NCI-H774 (cell line): ENCODE measurements at places on chromosomes 2 and 18.

GRCh38 chr2:177295484-177295883 lies 31.0 kb upstream of the NFE2L2 start:
- no peak for DNase-seq

DNA sequence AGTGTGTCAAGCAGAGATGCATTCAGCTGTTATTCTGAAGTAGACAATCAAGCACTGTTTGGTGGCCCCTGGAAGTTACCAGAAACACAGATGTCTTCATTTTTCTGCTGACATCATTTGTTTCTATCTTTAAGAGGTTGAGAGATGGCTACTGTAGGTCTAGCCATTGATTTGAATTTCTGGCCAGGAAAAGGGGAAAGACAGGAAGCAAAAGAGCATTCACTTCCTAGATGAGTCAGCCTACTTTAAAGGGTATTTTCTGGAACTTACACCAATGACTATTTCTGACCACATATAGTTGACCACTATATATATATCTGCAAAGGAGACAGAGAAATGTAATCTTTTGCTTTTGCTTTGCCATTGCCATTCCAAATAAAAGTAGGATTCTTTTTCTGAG lies 900.1 kb upstream of the SOX11 start:
- no peak for DNase-seq

GRCh38 chr2:210540900-210541289 lies 15.5 kb upstream of the CPS1 start:
- DNase-seq = no peak

GRCh38 chr2:25187729-25188350 lies 19.5 kb upstream of the POMC start:
- DNase-seq = no peak

DNA sequence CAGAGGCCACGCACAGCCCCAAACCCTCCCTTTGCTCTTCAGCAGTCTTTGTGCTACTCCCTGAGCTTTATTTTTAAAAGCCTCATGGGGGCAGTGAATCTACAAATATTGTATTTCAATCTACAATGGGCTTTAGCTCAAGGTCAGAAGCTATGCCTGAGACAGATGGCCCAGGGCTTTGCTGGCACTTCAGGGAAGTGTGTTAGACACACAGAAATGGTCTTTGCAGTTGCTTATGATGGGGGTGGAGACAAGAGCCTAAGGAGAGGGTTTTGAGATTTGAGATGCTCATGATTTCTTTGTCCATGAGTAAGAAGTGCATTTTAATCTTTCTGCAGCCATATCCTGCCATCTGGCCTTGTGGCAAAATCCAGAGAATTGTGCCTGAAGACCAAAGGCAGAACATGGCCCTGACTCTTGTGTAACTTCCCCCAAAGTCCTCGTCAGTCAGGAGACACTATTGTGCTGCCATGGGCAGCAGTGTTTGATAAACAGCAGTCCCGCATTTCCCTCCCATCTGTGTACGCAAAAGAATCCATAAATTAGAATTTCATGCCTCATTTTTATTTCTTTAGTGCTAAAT lies 92.6 kb downstream of the VAPA start:
- DNase-seq = peak; percentile 5

DNA sequence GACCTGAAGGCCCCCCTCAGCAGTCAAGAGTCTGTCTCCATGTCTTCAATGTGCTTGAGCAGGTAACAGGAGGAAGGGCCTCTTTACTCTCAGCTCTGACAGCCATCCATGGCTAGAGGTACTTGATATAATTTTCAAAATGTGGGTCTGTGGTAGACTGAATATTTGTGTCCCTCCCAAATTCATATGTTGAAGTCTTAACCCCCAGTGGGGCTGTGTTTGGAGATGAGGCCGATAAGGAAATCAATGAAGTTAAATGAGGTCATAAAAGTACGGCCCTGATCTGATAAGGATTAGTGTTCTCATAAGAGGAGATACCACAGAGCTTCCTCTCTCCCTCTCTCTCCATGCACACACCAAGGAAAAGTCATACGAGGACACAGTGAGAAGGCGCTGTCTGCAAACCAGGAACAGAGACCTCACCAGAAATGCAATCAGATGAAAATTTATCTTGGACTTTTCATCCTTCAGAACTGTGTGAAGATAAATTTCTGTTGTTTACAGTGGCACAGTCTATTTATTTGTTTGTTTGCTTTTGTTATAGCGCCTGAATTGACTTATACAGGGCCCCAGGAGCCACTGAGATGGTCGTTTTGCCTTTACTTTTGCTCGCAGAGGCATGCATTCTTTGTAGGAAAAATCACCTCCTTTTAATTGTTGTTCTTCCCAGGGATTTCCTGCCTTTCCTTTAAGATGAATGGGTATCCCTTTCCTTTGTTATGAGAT lies 274.8 kb upstream of the TRIB2 start:
- DNase-seq = no peak

GRCh38 chr2:83594241-83595120 lies 864.6 kb downstream of the SUCLG1 start:
- DNase-seq = no peak
